ENCODE measurements at places on chromosomes 1 and 21.

GRCh38 chr1:210741564-210741963, 392.4 kb downstream of the KCNH1 start:
- no peak for DNase-seq

DNA sequence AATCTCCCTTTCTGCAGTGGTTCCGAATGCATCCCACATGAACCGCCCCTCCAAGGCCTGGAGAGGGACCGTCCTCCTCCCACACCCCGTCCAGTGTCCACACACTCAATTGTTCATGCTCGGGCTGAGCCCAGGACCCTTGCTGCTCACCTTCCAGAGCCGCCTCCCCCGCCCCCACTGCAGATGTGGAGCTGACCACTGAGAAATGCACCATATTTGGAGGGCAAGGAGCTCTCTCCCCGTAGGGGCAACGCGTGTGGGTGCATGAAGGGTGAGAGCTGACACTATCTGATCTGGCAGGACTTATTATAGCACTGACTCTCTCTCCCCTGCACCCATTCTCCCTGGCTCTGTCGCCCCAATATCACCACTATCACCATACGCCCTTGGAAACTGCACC, 4.0 kb upstream of the S100A3 start:
- no peak for DNase-seq

GRCh38 chr1:162159515-162159914, 90.0 kb downstream of the NOS1AP start:
- DNase-seq: no peak

- DNase-seq: no peak
These were observed 20.6 kb upstream of the H6PD start for GRCh38 chr1:9213956-9214355.

DNA sequence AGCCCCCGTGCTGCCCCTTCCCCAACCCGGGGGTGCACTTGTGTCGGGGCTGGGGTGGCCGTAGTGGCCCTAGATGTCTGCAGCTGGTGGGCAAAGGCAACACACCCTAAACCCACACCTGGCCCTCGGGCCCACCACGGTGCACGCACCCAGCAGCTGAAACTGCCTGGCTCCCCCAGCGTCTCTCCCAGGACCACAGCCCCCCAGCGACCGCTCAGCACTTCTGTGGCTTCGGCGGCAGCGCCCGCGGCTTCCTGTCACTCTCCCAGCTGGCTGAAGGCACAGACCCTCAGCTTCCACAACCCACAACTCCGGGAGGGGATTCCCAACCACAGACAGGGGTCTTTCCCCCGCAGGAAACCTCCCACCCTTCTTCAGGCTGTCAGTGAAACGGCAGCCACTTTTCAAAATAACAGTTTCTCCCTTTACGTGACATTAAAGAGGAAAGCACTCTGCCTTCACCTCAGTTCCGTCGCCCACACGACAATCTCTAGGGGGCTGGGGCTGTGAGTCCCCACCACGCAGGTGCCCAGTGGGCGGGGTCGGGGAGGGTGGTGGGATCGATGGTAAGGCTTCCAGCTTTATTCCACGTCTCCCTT, 40.7 kb upstream of the COL6A2 start:
- DNase-seq: no peak

DNA sequence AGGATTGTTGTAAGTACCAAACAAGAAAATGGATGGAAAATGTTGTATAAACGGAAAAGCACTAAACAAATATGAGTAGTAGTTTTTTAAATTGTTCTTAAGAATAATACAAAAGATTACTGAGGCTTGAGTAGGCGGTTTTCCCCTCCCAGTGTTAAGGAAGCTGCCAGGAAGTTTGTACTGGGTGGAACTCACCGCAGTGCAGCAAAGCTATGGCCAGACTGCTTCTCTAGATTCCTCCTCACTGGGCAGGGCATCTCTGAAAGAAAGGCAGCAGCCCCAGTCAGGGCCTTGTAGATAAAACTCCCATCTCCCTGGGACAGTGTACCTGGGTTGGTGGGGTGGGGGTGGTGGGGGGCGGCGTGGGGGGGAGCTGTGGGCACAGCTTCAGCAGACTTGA, 58.7 kb downstream of the XCL2 start:
- DNase-seq: no peak

Measured in coronary artery (tissue), 2 donors.